ENCODE measurements at places on chromosomes 4 and X.

GRCh38 chr4:101123231-101123630 lies 224.1 kb downstream of the PPP3CA start:
- H3K36me3 ChIP-seq: no peaks in the 10 kb centered on the region
- peaks cover 41% of the 10 kb centered on the region for H3K4me1 ChIP-seq
- no peak for DNase-seq
- no peak overlapping the region for H3K4me3 ChIP-seq
- H3K27me3 ChIP-seq: no peaks in the 10 kb centered on the region
- peak overlapping the region; percentile 13 for H3K27ac ChIP-seq

DNA sequence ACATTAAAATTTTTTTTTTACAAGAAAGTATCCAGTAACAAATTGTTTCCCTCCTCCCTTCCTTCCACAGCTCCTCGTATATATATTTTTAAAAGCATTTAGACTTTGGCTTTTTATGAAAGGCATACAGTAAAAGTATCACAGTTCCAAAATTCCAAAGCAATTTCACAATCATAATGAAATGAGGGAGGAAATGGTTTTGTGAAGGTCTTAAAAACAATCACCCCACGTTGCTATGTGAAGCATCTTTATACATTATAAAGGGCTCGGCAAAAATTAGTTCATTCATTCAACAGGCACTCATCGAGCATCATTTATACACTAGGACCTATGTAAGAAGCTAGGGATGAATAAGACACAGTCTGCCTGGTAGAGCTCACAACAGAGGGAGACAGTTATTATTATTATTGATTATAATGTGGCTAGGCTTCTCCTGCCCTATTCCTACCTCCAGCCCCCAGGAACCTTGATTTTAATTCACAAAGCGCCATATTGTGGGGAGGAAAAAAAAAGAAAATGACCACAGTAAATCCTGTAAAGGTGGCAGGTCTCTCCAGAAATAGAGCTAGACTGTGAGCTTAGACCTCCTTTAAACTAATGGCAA lies 239.9 kb downstream of the MAML3 start:
- no peaks in the 10 kb centered on the region for H3K27me3 ChIP-seq
- H3K36me3 ChIP-seq: no peaks in the 10 kb centered on the region
- DNase-seq: no peak
- H3K27ac ChIP-seq: no peak overlapping the region
- H3K4me1 ChIP-seq: peaks cover 2% of the 10 kb centered on the region

- no peaks in the 10 kb centered on the region for H3K36me3 ChIP-seq
- no peaks in the 10 kb centered on the region for H3K27me3 ChIP-seq
- H3K4me3 ChIP-seq: no peak overlapping the region
- no peak for DNase-seq
These were observed 268.3 kb downstream of the PDHA2 start for GRCh38 chr4:96108146-96108545.

DNA sequence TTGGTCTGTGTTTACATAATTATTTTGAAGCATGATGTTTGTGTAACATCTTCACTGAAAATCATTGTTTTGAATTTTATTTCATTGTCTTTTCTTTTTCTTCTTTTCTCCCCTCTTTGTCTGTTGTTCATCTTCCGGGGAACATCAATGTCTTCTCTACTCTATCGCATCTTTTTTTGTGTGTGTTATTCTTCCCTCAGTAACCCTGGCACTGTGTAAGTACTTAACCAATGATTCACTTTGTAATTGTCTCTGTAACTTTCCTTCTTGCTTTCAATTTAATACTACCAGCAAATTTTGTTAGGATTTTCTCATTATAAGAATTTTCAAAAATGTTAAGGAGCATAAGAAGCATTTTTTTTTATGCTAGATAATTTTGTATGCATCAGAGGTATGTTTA lies 130.8 kb downstream of the PDLIM5 start:
- no peaks in the 10 kb centered on the region for H3K4me1 ChIP-seq
- H3K27ac ChIP-seq: no peak overlapping the region
- H3K4me3 ChIP-seq: no peak overlapping the region
- DNase-seq: no peak
- H3K27me3 ChIP-seq: no peaks in the 10 kb centered on the region
- no peaks in the 10 kb centered on the region for H3K36me3 ChIP-seq

- no peak overlapping the region for H3K4me3 ChIP-seq
- DNase-seq: no peak
- no peaks in the 10 kb centered on the region for H3K36me3 ChIP-seq
- no peak overlapping the region for H3K27ac ChIP-seq
These were observed 40.1 kb upstream of the GPR78 start for GRCh38 chr4:8540072-8540471.

DNA sequence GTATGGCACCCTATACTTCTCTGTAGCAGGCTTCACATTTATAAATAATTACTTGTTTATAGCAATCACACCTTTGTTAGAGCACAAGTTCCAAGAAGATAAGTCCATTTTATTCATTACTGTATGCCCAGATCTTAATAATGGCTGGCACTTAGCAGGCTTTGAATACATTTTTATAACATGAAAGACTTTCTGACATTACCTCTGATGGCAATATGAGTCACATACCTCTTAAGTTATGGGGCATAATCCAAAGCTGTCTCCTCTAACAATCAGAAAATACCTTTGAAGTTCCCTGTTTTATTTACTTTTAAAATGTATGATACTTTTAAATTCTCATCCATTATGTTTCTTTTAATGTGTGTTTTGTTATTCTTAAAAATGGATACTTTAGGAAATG lies 12.2 kb downstream of the SCRG1 start:
- H3K27me3 ChIP-seq: peaks cover 7% of the 10 kb centered on the region
- no peak overlapping the region for H3K27ac ChIP-seq
- H3K36me3 ChIP-seq: no peaks in the 10 kb centered on the region
- H3K4me1 ChIP-seq: no peaks in the 10 kb centered on the region
- no peak for DNase-seq
- no peak overlapping the region for H3K4me3 ChIP-seq

GRCh38 chr4:153341575-153342090 lies 2.9 kb upstream of the MND1 start:
- H3K27me3 ChIP-seq: peaks cover 12% of the 10 kb centered on the region
- H3K4me1 ChIP-seq: peaks cover 11% of the 10 kb centered on the region
- no peak overlapping the region for H3K4me3 ChIP-seq
- H3K36me3 ChIP-seq: no peaks in the 10 kb centered on the region
- H3K27ac ChIP-seq: no peak overlapping the region
